ENCODE measurements at places on chromosomes 12 and 14.

- no peak for DNase-seq
Observed at GRCh38 chr12:50062728-50063460, 5.5 kb downstream of the ASIC1 start.

DNA sequence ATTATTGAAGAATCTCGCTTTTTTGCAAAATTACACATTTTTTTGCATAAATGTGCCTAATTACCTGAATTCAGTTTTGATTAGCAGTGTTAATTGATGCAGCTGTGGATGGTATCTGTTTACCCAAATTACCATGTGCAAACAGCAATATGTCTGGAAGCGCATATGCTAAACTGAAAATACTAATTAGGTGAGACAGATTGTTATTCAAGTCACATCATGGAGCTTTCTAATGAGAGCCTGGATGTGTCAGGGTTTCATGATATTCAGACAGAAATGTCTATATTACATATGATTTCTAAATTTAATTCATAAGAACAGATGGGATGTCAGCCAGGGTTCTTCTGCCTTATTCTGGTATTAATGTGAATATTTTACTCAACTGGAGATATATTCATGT, 74.9 kb downstream of the RMST start:
- no peak for DNase-seq

GRCh38 chr14:105323663-105324062, 9.1 kb downstream of the PACS2 start:
- no peak for DNase-seq

- DNase-seq: peak; percentile 40
Observed at GRCh38 chr14:88614218-88614907, 51.5 kb downstream of the ZC3H14 start.

DNA sequence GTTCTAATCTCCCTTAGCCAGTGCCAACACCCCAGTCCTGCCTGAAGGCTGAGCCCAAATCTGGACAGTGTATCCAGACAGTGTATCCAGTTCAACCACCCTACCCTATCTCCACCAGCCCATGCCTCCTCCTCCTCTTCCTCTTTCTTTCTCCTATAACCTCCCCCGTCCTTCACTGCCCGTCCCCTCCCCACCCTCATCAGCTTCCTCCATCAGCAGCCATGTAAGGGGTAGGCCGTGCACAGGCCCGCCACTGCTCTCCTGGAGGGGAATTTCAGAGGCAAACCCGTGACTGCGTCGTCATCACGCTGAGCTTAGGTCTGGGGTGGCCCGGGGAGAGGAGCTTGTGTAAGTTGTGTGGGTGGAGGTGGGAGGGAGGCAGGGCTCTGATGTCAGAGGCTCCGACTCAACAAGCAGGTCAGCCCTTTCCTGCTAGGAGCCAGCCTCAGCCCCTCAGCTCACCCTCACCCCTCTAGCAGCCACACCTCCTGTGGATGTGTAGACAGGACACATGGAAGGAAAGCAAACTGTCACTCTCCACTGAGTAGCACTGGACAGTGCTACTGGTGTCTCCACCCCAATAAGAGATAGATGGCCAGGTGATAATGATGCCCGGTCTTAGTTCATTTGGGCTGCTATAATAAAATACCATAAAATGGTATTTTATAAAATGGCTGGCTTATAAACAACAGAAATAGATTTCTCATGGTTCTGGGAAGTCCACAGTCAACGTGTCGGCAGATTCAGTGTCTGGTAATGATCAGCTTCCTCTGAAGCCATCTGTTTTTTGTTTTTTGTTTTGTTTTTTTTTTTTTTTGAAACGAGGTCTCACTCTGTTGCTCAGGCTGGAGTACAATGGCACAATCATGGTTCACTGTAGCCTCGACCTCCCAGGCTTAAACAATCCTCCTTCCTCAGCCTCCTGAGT, 50.5 kb downstream of the IRF2BPL start:
- DNase-seq: peak; percentile 56

DNA sequence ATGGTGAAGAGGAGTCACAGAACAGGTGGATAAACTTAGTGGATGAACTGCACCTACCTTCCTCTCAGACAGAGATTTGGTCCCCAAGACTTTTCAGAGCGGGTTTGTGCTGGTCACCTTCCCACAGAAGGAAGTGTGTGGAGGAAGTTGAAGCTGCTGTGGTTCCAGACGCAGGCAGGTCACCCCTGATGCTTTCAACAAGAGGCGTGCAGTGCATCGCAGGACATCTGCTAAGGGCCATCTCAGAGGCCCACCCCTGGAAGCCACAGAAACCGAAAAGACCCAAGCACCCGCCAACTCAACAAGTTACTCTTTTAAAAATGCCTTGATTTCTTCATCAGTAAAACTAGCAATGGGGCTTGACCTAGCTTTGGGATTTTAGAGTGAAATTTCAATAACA, 1.0 kb upstream of the GPX2 start:
- no peak for DNase-seq

DNA sequence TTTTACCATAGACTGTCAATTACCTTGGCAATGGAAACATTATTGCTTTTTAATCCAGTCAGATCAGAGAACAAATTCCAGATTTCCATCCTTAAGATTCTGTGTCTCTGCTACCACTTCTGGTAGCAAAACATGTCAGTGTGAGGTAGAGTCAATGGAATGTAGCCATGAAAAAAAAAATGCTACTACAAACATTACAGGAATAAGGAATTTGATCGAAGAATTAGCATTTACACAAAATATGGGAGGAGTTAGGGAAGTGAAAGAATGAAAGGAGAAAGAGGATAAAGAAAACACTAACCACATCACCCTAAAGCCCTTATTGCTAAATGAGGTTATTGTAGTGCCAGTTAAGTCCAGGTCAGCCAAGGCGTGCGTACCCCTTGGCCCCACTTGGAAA, 9.2 kb downstream of the MED21 start:
- DNase-seq: no peak

DNA sequence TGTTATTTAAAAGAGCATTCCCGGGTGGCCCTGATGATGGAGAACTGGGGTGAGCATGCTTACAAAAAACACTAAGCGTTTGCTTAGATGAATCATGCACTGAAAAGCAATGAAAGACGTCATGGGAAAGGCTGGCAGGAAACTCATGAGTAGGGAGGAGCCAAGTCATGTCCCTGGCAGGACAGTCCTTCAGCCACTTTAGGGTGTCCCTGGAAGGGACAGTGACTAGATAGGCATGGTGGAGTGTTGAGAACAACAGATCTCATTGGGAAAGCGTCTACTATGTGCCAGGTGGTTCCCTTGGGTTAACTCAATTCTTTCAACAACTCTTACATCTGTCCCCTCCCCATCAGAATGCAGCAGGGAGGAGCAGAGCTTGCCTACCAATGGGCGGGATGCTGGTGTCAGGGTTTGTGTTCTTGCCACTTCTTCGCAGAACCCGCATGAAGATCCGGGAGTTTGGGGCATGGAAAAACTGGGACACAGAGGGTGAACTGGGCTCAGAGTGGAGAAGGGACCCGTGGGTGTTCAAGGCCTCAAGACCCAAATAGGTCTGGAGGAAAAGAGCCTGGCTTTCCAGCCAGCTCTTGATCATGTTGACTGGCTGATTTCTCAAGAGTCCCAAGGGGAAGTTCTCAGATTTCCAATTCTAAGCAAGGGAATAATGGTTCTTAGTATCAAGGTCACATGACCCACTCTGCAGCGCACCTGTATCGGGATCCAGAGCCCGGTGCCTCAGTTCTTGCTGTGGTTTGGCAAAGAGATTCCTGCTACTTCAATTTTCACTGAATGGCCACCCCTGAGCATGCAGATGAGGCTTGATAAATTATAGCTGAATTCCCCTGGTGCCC, 653.9 kb upstream of the TBX3 start:
- DNase-seq: peak; percentile 88

GRCh38 chr12:3972576-3972975, 99.4 kb upstream of the PARP11 start:
- no peak for DNase-seq

DNA sequence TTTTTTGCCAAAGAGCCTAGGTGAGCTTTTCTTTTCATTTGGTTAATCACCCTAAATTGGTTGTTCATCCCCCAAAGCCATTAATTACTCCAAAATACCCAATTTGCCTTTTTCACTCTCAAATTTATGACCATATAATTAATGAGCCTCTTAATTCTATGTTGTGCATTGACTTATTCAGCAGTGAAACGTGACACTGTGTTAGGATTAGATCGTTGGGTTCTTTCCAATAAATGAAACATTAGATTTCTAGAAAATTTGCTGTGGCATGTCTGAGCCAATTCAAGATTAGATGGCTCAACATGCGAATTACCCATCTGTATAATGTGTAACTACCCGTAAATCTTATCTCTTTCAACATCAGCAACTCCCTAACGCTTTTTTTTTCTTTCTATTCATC, 273.4 kb downstream of the BMP4 start:
- DNase-seq: no peak

DNA sequence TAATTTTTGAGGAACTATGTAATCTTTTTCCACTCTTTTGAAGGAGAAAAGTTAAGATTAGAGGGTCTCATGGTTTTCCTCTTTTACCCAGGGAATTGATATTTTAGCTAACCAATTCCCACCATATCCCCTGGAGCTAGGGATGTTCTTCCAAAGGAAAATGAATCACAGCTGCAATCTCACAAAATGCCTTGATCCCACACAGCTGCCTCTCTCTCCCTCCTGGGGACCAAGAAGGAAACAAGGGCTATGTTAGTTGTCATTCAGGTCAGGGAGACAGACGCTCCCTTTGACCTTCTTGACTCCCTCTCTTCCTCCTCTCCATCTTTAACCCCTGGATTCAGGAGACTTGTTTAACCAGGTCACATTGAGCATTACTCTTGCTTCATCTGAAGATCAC, 9.5 kb downstream of the DCN start:
- no peak for DNase-seq

GRCh38 chr14:57987596-57988300, 121.9 kb upstream of the SLC35F4 start:
- DNase-seq: no peak

Measured in fibroblast of gingiva (primary cell).